ENCODE measurements at places on chromosomes 13 and 19. TPM values are rescaled to one million over a fixed set of nuclear protein-coding genes. Genes with fewer than 3 reads are reported as not detected.

TRIM13 gene
- 21.8 TPM for polyA plus RNA-seq

GPC6 gene
- 5.4 TPM for polyA plus RNA-seq

HCST gene
- polyA plus RNA-seq = 2.0 TPM

SMIM24 gene
- 3.3 TPM for polyA plus RNA-seq

SERTM1 gene
- 0.12 TPM for polyA plus RNA-seq

OR2Z1 gene
- polyA plus RNA-seq = not detected

PLEKHF1 gene
- not detected for polyA plus RNA-seq

MEIOSIN gene
- not detected for polyA plus RNA-seq

GPR12 gene
- 4.3 TPM for polyA plus RNA-seq
